Cortex of kidney (tissue), 1 donor: ENCODE measurements at places on chromosomes 1 and 21.

GRCh38 chr1:220432408-220432807, 95.5 kb upstream of the MARK1 start:
- DNase-seq = no peak

GRCh38 chr1:26579681-26580111, 50.1 kb downstream of the RPS6KA1 start:
- DNase-seq = no peak

DNA sequence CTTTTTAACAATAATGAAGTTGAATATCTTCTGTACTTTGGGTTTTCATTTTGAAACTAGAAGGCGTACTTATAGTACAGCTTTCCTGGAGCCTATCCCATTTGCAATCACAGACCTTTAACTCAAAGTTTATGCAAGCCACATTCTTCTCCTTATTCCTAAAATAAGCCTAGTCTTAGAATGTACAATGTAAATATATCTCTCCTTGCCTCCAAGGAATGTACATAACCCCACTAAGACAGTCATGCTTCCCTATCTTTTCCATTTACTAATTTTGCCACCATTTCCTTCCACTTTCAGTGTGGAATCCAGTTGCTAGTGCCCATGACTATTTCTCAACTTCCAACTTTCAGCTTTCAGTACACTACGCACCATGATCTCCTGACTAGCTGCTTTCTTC, 327.6 kb downstream of the ST6GALNAC3 start:
- DNase-seq = no peak

DNA sequence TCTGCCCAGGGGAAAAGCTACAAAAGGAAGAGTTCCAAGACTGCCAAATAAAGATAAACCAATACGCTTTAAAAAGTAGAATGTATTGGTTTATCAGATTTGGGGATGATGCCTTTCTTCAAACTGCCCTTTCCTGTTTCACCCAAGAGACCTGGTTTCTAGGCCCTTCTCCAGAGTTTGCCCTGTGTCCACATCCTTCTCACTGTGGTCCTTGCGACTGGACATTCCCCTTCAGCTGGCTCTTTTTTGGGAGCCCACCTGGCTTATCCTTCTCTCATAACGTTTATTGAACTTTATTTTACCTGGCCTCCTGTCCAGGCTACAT, 490 bp upstream of the CZIB start:
- DNase-seq = no peak

DNA sequence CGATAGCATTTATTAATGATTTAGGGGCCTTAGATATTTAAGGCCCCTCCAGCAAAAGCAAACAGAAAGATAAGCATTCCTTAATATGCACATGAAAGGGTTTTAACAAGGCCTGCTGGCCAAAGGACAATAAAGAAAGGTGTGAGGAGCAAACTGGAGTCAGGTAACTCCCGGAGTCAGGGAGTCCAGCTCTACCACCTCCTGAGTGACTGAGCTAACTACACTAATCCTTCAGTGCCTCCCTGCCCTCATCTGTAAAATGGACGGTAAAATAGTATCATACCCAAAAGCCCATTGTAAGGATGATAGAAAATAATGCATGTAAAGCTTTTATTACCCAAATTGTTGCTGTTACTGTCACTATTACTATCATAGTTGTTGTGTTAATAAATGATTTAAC, 161.7 kb downstream of the SIPA1L2 start:
- no peak for DNase-seq

DNA sequence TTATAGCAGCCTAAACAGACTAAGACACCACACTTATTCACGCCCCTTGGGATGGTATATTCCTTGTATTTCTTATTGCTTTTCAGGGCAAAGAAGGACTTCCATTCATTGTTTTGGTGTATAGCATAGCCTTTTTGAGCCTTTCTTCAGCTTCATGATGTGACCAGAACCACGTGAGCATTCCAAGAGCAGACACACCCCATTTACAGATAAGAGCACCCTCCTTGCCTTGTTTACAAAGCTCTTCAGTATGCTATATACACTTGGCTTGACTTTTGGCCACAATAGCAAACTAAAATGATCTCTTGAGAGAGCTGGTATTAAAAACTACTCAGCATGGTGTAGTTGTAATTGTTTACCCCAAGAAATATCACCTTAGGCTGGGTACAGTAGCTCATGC, 78.7 kb downstream of the PIK3R3 start:
- DNase-seq = no peak

GRCh38 chr1:36537991-36538390, 55.3 kb upstream of the CSF3R start:
- no peak for DNase-seq

DNA sequence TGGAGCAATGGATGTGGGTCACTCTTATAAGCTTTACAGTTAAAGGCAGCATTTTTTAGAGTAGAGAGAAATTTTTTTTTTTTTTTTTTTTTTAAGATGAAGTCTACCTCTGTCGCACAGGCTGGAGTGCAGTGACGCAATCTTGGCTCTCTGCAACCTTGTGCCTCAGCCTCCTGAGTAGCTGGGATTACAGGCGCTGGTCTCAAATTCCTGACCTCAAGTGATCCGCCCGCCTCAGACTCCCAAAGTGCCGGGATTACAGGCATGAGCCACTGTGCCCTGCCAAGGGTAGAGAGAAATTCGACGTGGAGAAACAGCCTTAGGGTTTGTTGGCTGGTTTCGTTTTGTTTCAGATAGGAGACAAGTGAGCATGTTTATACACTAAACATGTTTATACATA, 594.2 kb upstream of the ADAMTS5 start:
- DNase-seq = no peak

GRCh38 chr21:41681348-41681801, 85.5 kb downstream of the RIPK4 start:
- no peak for DNase-seq
